ENCODE measurements at places on chromosomes 11 and 22. TPM values are rescaled to one million over a fixed set of nuclear protein-coding genes. Genes with fewer than 3 reads are reported as not detected.

GPHA2 gene
- total RNA-seq = not detected

CBX7 gene
- total RNA-seq = 2.4 TPM

KCNJ5 gene
- total RNA-seq = not detected

GRCh38 chr11:94472916-94473799, 20.5 kb downstream of the MRE11 start:
- DNase-seq = no peak

DNA sequence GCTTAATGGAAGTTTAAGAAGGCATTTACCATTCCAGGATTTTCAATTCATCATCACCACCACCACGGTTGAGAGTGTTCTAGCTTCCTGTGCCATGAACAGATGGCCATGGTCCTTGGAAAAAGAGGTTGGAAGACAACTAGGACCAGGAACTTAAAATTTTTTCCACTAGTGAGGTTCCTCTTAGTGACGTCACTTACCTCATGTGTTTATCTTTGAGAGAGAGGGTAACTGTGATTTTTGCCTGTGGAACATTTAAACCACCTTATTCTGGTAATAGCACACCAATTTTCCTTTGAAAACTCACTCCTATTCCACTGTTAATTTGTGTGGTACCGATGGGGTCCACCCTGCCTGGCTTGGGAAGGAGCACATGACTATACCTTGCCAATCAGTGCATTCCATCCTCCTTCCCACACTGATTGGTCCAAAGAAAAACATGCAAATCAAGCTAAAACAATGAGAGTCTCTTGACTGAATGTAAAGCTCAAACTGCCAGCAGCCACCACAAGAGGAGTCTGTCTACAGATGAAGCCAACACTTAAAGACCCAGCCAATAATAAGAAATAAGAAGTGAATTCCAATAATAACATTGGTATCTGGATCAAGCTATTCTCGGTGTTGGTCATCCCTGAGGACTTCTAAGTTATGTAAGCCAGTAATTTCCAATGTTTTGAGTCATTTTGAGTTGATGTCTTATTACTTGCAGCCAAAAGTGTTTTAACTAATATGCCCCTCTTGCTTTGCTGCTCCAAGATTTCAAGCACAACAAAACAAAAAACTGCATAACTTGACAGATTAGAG, 111.8 kb downstream of the MPPED2 start:
- no peak for DNase-seq

DNA sequence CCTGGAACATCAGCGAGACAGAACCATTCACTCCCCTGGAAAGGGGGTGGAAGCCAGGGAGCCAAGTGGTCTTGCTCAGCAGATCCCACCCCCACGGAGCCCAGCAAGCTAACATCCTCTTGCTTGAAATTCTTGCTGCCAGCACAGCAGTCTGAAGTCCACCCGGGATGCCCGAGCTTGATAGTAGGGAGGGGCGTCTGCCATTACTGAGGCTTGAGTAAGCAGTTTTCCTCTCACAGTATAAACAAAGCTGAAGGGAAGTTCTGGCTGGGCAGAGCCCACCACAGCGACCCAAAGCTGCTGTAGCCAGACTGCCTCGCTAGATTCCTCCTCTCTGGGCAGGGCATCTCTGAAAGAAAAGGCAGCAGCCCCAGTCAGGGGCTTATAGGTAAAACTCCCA, 764.8 kb upstream of the LUZP2 start:
- no peak for DNase-seq

DNA sequence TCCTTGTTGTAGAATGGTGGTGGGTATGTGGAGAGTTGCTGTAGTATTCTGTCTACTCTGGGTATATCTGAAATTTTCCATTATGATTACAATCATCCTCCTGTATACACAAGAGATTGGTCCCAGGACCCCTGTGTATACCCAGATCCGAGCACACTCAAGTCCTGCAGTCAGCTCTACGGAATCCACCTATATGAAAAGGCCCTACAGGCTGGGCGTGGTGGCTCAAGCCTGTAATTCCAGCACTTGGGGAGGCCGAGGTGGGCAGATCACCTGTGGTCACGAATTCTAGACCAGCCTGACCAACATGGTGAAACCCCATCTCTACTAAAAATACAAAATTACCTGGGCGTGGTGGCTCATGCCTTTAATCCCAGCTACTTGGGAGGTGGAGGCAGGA, 17.2 kb downstream of the PARVA start:
- DNase-seq = no peak

DNA sequence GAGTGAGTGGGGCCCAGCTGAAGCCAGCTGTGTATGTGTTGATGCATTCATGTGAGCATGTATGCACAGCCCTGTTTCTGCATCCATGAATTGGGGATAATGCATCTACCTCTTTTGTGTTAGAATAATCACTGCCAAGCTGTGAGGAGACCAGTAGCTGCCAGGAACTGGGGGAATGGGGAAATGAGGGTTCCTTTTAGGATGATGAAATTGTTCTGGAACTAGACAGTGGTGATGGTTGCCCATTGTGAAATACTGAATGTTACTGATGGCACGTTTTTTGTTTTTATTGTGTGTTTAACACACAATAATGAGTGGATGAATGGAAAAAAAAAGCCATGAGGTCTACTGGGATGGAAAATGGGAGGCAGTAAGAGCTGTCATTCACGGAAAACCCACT, 45.3 kb upstream of the WNT11 start:
- DNase-seq = no peak

DNA sequence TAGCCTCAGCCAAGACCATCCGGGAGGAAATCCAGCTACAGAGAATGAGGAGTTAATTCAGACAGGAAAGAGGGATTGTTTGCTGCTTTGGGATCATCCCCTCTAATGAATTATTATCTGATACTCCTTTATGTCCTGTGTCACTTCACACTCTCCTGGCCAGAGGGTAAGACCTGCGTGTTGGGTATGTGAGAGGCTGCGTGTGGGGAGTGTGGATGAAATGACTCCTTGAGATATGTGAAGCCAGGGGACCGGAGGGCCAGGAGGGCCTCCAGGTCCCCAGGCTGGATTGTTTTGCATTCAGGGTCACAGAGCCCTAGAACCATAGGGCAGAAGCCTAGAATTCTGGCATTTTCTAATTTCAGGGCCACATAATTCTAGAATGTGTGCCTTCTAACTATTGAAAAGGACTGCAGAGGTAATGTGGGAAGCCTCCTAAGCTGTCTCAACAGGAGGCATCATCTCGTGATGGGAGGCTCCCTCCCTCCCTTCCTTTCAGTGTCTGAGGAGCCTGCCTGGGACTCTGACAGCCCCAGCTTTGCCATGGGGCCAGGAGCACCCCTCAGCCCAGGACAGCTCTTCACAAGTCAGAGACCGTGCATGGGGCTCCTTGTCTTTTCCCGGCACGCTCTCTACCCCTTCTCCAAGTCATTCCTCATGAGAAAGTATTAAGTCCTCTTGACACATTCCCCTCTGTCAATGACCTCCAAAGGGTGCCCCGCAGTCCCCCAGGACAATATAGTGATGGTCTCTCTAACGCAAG, 3.7 kb downstream of the TPBGL start:
- no peak for DNase-seq

GRCh38 chr11:120682866-120683265, 171.3 kb downstream of the GRIK4 start:
- DNase-seq = no peak

Data from lung microvascular endothelial cell (primary cell).